ENCODE measurements at places on chromosomes 4 and X. TPM values are rescaled to one million over a fixed set of nuclear protein-coding genes. Genes with fewer than 3 reads are reported as not detected.

COX7B2 gene
- not detected for total RNA-seq

HSFX3 gene
- not detected for total RNA-seq

EFHC2 gene
- total RNA-seq = 0.32 TPM

HMX1 gene
- total RNA-seq = not detected

GLRA2 gene
- total RNA-seq = not detected

RTL5 gene
- 0.07 TPM for total RNA-seq
